ENCODE measurements at places on chromosomes 2 and 18.

DNA sequence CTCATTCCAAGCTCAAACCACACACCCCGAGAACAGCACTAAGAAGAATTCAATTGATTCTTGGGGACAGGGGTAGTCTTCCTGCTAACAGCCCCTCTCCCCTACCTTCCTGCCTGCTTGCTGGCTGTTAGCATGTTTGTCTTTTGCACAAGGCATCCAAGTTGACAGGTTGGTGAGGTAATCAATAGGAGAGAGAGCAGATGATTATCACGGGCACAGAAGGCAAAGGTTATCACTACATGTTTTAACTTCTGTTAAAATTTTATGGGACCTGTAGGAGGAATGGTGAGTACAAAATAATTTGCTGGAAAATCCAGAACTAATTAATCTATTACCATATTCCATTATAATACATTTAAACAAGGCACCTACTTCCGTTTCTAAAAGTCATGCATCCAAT, 442.1 kb upstream of the TCF4 start:
- DNase-seq, result no peak

DNA sequence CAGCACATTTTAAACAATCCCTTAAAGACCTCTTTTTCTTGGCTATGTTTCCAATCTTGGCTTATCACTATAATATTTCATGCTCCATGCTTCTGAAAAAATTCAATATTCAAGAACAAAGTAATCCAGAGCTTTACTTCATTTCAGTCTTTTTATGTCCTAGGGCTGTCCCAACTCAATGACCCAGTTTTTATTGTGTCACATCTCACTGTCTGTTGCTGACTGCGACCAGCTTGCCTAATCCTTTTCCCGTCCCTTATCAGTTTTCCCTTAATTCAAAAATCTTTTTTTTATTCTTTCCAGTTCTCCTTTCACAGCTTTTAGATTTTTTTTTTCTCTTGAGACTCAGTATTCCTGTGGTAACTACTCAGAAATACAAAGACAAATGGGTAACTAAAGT, 10.2 kb downstream of the TMEM17 start:
- DNase-seq, result no peak

DNA sequence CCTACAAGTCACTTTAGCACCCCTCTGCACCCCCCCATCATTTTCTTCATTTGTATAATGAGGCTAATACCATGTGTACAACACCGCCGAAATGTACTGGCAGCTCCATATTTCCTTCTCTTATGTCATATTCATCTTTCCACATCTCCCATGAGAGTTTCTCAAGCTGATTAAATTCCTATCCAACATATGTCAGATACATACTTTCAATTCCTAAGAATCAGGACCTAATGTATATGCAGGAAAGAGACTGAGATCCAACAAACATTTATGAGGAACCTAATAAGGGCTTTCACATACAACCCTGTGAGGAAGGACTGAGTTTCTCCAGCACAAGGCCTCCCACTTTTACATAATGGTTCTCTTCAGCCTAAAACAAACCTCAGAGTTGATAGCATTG, 41.9 kb downstream of the PRKD3 start:
- DNase-seq, result no peak

GRCh38 chr2:159110784-159111183, 142.3 kb downstream of the TANC1 start:
- DNase-seq, result no peak

DNA sequence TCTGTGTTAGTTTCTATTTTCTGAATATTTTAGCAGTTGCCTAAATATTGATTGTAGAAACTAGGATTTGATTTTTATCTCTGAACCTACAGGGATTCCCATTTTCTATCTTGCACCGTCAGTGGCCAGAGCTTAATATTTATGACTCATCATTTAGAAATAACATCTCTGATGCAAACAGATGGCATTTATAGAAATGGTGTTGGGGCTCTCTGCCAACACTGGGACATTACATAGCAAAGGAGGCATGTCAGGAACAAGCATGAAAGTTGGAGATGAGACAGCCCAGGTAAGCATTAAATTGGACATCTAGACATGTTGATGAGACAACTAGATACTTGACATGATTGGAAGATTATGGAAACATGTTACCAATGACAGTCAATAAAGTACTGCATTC, 165.3 kb upstream of the SYT4 start:
- DNase-seq, result no peak

DNA sequence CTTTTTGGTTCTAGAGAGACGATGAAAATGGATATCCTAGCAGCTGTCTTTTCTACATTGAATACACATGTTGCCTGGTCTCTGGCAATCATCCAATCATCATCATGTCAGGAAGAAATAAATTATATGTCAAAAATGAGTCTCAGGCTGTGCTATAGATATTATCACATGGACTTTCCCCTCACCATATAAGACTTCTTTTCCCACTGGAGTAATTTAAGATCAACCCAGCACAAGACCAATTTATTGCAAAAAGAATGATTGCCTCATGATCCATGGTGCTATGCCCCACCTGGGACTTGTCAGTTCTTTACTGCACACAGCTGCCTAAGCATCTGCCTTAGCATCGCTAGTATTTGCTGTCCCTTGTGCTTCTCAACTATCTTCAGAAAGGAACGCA, 783.7 kb upstream of the TMEFF2 start:
- no peak for DNase-seq

DNA sequence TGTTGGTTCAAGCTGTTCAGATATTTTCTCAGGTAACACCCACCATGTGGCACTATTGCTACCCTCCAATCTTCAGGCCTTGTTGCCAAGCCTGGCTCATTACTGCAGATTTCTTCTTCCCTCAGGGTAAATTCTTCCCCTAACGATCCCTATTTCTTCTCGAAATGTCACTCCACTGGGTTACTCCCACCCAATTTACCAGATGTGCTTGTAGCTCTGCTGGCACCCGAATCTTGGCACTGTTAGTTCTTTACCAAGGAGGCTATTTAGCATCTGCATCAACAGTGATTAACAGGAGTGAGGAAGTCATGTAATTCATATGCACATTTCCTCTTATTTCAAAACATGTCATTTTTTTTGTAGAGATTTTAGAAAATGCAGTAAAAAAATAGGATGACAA, 217.1 kb upstream of the CYRIA start:
- DNase-seq, result no peak

DNA sequence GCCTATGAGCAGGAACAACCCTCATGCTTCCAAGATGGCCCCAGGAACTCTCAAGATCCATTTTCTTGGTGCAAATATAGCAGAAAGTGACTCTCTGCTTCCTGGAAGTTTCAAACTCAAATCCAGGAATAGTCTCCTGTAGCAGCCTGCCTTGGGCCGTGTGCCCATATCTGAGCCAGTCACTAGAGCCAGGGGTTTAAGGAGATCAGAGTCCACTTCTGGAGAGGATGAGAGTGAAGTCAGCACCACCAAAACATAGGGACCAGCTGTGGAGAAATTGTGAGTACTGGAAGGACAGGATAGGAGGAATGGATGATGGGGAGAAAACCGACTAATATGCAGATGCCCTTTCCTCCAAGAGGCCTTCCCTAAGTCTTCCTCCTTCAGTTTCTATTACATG, 33.2 kb downstream of the PSD4 start:
- DNase-seq, result no peak

GRCh38 chr18:32422978-32423740, 47.5 kb downstream of the GAREM1 start:
- no peak for DNase-seq

- no peak for DNase-seq
Observed at GRCh38 chr2:197786010-197786877, 1.1 kb upstream of the BOLL start.

GRCh38 chr2:69973335-69973735, 11.9 kb upstream of the ASPRV1 start:
- no peak for DNase-seq

DNA sequence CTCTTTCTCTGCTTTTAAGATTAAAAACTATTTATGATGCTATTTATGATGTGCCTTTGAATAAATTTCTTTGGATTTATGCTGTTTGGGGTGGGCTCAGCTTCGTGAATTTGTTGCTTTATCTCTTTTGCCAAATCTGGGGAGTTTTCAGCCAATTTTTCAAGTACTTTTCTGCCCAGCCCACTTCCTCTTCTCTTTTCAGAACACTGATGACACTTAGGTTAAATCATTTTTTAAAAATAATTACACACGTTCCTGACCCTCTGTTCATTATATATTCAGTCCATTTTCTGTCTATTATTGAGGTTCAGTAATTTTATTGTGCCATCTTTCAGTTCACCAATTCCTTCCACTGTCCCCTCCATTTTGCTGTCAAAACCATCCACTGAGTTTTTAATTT, 14.8 kb upstream of the BCL2L11 start:
- DNase-seq, result no peak

GRCh38 chr2:42653908-42654445, 85.5 kb downstream of the MTA3 start:
- DNase-seq, result no peak

DNA sequence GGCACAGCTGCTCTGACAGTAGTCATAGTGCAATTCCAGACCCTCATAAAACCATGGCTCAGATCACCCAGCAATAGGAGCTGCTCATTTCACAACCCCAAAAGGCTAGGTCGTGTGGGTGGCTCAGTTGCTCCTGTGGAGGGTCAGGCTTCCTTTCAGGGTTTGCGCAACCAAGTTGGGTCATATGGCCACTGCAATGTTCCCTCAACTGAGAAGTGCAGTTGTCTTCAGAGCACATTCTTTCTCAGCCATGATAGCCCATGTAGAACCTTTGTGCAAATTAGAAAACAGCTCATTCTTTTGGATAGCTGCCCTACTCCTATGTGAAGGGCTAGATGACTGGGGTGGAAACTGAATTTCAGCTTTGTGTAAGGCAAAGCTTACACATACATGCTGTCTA, 3.2 kb downstream of the SERPINB13 start:
- no peak for DNase-seq

GRCh38 chr2:13884291-13884976, 748.1 kb upstream of the LRATD1 start:
- no peak for DNase-seq

- DNase-seq, result no peak
Observed at GRCh38 chr2:162712598-162712997, 126.0 kb downstream of the KCNH7 start.

GRCh38 chr2:25894135-25894830, 16.0 kb upstream of the ASXL2 start:
- no peak for DNase-seq

GRCh38 chr18:77397617-77398016, 148.0 kb downstream of the GALR1 start:
- DNase-seq, result no peak

- DNase-seq, result no peak
Observed at GRCh38 chr2:177399376-177399775, 6.8 kb downstream of the AGPS start.

GRCh38 chr2:205731583-205731981, 49.3 kb downstream of the NRP2 start:
- DNase-seq, result no peak

- DNase-seq, result peak; percentile 71
Observed at GRCh38 chr2:234135750-234136221, 85.3 kb downstream of the SPP2 start.

GRCh38 chr2:234991290-234991689, 39.5 kb downstream of the SH3BP4 start:
- no peak for DNase-seq

GRCh38 chr2:235467588-235467987, 26.3 kb upstream of the AGAP1 start:
- DNase-seq, result no peak

GRCh38 chr18:63320975-63321265, 1.4 kb upstream of the BCL2 start:
- DNase-seq, result no peak

- no peak for DNase-seq
Observed at GRCh38 chr18:12852566-12853315, 31.3 kb downstream of the PTPN2 start.

DNA sequence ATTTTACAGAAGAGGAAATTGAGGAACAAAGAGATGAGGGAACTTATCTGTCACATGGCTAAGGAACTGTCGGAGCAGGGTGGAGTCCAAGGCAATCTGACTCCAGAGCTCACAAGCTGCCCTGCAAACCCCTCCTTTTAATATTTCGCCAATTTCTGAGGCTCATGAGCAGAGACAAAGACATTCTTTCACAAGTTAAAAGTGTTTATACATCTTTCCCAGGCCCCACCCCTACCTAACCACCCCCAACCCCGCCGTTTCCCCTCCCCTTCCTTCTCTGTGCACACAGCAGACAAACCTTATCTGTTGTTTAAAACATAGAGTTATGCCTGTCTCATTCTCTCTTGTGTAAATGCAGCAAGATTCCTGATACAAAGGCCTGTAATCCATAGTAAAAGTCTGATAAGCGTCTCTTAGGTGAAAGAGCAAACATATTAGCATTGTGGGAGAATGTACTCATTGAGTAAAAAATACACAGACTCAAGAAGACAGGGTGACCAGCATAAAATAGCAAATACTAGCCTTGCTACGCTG, 44.3 kb downstream of the EPHA4 start:
- no peak for DNase-seq

- DNase-seq, result no peak
Observed at GRCh38 chr2:239894276-239894675, 130.9 kb downstream of the NDUFA10 start.

DNA sequence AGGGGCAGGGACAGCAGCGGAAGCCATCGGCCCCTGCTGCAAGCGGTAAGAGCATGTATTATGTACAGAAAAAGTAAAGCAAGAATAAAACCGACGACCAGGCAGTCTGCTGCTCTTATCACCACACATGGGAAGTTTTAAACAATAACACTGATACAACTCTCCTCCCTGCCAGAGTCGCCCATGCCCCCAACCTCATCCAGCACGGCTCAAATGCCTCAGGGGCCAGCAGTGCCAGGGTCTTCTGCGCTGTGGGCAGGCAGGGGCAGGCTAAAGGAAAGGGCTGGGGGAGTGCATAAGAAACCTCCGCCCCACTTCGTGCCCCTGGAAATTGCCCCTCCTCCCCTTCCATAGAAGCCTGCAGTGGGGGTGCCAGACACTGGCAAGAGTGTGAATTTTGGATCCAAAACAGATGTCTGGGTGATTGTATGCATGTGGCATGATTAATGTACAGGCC, 10.1 kb downstream of the TEX51 start:
- peak; percentile 11 for DNase-seq

- peak; percentile 69 for DNase-seq
Observed at GRCh38 chr2:222708274-222708710, 36.8 kb downstream of the MOGAT1 start.

GRCh38 chr2:1698188-1698945, 45.9 kb downstream of the PXDN start:
- no peak for DNase-seq

GRCh38 chr18:48230467-48231113, 178.6 kb downstream of the ZBTB7C start:
- peak; percentile 78 for DNase-seq

- DNase-seq, result no peak
Observed at GRCh38 chr2:137828624-137829023, 135.6 kb upstream of the HNMT start.

Data from D341Med (cell line).